Smooth muscle cell of the brain vasculature (primary cell): ENCODE measurements at places on chromosomes 4 and X.

DNA sequence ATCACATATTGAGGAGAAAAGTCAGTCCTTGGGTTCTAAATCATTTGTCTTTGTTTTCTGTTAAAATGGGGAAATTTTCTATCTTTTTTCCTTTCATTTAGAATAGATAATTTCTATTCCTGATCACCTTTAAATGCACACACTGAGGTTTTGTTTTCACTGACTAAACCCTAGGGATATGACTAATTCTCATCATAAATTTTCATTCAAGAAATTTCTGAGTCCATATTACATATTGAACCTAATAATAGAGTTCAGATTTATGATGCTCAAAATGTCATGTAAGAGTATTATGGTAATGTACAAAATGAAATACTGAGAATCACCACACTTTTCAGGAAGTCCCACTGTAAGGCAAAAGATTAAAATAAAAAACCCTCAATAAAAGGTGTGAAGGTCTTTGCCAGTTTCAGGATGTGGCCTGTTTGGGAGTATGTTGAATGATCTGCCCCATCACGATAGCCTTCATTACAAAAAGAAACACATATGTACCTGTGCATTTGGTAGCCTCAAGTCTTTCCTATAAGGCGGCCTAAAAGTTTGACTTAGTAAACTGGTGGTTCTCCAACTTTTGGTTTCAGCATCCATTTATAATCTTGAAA is 49.4 kb downstream of the LEF1 start:
- DNase-seq: no peak

DNA sequence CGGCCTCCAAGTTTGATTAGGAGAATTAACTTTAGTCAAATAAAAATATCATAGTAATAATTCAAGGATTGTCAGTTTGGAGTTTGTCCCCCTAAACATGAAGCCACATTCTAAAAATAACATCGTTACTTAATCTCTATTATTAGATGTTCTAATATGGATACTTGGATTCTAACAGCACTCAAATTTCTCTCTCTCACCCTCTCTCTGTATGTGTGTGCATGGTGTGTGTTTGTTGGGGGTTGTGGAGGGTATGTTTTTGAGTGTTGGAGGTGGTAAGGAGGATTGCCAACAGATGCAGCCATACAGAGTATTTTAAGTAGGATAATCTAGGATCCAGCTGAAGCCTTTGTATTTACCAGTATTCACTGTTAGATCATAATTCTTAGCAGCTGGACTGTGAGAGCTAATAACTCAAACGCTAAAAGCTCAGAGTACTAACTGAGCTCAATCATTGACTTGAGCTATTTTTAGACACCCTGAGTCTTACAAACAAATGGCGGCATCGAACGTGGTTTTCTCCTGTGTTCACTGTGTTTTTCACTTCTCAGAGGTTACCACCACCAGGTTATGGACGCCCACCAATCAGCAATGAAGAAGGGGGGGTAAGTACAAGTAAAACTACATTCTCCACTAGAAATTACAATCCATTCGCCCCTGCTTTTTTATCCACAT is 8.8 kb downstream of the ENAM start:
- no peak for DNase-seq

GRCh38 chr4:8384397-8385060 is 56.0 kb downstream of the ACOX3 start:
- DNase-seq: no peak

DNA sequence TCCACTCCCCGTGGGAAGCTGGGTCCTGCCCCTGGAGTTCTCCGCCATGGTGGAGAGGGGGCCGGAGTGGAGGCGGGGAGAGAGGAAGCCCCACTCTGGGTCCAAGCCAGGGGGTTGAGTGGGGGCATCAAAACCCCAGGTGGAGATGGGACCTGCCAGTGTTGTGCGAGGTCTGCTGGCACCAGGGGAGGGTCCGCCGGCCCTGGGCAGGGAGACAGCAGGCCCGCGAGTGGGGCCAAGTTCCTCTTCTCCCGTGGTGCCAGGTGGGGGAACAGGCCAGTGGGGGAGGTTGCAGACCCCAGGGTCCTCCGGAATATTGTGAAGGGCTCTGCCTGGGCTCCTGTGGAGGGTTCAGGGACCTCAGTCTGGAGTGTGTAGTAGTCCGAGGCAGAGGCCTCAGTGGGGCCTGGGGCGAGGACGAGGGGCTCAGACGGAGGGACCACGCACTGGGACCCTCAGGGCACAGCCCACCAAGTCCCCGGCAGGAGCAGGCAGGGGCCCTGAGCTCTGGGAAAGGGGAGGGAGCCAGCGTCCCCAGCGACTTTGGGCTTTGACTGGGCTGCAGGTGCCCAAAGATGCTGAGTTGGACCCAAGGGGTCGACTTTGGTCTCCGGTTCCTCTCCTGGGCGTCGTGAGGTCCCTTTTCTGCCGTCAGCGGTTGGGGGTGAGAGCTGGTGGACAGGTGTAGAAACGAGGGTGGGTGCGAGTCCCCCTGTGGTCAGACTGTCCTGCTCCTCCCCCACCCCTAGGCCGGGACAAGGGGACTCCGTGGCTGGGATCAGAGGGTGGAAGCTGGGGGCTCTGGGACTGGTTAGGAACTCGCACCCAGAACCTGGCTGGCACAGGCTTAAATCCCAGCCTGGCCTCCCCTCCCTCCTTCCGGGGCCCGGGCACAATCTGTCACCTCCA is 43.8 kb upstream of the NKX1-1 start:
- no peak for DNase-seq

- no peak for DNase-seq
Observed at GRCh38 chr4:121377076-121377475, 3.7 kb downstream of the QRFPR start.

GRCh38 chrX:137545711-137546651 is 19.9 kb upstream of the ZIC3 start:
- no peak for DNase-seq

GRCh38 chr4:185717377-185717741 is 94.6 kb downstream of the SORBS2 start:
- DNase-seq: no peak

GRCh38 chr4:8451440-8452182 is 11.0 kb downstream of the TRMT44 start:
- DNase-seq: no peak

DNA sequence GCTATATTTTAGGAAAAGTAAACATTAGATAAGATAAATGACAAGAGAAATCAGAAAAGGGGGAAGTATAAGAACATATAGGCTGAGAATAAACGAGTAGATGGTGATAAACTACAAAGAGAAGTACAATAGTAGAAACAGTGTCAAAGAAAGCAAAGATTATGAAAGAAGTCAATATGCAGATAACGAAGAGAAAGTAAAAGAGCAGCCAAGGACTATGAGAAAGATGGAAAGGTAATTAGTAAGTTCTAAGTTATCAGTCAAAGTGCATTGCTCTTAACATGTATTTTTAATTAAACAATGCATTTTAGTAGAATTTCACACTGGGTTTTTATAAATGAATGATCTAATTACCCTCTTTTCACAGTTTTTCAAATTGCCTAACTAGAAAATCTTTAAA is 1801.3 kb upstream of the PCDH10 start:
- no peak for DNase-seq

GRCh38 chr4:63901304-63901703 is 507.9 kb downstream of the TECRL start:
- DNase-seq: no peak

- DNase-seq: peak; percentile 65
Observed at GRCh38 chrX:11143931-11144678, 33.0 kb downstream of the HCCS start.

DNA sequence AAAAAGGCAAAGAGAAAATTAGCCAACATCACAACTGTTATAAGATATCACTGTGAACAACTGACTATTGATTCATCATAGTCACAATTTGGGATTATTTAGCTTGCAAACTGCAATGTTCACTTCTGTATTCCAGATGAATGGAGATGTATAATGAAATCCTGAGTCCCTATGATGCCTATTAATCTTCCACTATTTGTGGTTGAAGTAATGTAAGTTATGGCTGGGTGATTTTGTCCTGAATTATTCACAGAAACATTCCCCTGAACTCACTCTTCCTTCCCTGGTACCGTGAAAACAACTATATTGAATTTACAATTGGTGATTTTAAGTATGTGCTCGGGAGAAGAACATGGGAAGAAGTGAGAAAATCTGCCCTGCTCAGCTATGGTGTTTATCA is 50.8 kb upstream of the NPFFR2 start:
- DNase-seq: no peak

- no peak for DNase-seq
Observed at GRCh38 chrX:40485102-40485826, 95.5 kb upstream of the ATP6AP2 start.

DNA sequence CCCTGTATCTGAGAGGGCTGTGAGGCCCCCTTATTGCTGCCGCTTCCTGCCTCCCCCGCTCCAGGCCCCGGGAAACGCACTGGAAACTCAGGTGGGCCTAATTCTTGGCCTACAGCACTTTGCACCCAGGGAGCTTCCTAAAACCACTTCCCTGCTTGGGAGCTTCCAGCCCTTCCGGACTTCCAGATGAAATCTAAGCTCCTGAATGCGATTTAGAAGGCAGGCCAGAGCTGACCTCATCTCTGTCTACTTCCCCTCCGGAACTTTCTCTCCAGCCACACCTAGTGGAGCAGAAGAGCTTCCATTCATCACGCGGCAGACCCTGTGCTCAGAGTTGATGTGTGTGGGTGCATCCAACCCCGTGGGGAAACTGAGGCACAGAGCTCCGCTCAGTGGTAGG is 84.2 kb downstream of the SORCS2 start:
- DNase-seq: no peak

DNA sequence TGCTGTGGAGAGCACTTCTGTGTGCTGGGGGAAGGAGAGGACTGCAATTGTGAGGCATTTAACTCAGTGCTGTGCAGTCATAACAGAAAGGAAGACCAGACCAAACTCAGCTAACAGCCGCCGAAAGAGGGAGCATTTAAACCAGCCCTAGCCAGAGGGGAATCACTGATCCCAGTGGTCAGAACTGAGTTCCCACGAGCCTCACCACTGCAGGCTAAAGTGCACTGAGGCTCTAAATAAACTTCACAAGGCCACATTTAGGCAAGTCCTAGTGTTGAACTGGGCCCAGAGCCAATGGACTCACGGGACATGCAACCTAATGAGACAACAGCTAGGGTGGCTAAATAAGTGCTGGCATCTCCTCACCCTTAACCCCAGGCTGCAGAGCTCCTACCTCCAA is 20.4 kb downstream of the IQCM start:
- DNase-seq: no peak

DNA sequence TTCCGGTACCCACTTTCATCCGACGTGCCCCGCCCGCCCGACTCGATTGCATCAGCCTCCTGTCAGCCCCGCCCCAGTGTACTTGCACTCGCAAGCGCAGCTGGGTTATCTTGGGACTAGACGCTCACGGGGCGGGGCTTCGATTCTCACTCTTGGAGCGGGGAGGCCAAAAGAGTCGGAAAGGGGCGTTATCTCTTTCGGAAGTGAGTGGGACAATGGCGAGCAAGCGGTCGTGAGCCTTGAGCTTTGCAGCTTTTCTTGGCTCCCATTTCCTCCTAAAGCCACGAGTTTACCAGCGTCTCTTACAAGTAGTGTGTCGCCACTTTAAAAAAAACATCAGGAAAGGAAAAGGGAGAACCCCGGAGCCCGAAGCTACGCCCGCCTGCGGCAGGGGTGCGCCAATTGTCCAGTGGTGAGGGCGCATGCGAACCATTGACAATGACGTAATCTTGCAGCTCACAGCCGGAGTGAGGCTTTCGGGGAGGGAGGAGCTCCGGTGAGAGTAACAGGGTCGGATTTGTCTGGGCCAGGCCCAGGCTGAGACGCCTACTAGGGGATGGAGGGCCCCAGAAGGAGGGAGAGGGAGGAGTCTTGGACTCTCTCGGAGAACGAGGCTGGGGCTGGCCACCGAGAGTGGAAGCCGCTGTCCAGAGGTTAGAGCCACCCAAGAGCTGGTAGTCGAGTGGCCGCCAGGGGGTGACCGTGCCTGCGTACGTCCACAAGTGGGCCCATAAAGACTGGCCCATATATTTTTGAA is 109.5 kb downstream of the GNL3L start:
- peak; percentile 86 for DNase-seq

DNA sequence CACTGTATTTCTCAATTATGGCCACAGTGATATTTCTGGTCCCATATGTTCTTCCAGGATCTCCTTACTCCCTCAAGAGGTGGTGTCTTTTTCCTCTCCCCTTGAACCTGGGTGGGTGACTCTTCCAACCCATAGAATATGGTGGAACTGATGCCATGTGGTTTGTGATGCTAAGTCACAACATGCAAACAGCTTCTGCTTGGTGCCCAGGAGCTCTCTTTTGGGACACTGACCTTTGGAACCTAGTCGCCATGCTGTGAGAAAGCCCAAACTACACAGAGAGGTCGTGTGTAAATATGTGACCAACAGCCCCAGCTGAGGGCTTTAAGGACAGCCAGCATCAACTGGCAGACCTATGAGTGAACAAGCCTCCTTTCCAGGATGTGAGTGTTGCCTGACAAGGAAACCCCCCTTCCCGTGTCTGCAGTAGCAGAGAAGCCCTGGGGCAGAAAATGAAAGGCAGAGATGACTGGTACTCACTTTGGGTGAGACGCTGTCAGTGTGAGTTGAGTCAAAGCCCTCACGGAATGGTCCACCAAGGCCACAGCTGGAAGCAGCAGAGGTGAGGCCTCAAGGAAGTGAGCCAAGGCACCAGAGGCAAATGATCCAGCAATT is 223.4 kb downstream of the BCOR start:
- no peak for DNase-seq

GRCh38 chr4:163535657-163536056 is 41.2 kb downstream of the TMA16 start:
- DNase-seq: no peak
